HS-5 (cell line): ENCODE measurements at places on chromosomes 12 and 14.

DNA sequence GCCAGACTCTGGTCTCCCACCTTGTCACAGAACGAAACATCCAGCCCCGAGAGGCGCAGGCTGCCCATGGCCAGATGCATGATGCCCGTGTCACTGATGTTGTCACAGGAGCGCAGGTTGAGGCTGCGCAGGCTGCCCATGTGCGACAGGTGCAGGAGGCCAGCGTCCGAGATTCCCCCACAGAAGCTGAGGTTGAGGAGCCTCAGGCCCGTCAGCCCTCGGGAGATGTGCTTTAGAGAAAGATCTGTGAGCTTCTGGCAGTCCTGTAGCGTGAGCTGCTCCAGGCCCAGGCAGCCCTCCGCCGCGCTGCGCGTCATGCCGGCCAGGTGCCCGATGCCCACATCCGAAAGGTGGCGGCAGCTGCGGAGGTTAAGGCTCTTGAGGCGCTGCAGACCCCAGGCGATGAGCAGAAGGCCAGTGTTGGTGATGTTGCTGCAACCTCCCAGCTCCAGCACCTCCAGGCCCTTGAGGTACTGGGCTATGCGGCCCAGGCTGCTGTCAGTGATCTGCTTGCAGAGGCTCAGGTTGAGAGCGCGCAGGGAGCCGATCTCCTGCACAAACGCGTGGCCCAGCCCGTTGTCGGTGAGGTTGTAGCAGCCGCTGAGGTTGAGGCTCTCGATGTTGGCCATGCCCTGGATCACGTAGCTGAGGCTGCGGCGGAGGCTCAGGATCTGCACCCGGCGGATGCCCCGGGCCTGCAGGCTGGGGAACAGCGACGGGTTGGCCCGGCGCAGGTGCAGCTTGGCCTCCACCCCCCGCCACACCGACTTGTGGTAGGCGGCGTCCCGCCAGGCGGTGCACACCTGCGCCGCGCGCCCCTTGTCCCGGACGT, 991 bp downstream of the FBXL14 start:
- DNase-seq = no peak

GRCh38 chr12:111412830-111413441, 7.2 kb downstream of the SH2B3 start:
- DNase-seq = no peak

DNA sequence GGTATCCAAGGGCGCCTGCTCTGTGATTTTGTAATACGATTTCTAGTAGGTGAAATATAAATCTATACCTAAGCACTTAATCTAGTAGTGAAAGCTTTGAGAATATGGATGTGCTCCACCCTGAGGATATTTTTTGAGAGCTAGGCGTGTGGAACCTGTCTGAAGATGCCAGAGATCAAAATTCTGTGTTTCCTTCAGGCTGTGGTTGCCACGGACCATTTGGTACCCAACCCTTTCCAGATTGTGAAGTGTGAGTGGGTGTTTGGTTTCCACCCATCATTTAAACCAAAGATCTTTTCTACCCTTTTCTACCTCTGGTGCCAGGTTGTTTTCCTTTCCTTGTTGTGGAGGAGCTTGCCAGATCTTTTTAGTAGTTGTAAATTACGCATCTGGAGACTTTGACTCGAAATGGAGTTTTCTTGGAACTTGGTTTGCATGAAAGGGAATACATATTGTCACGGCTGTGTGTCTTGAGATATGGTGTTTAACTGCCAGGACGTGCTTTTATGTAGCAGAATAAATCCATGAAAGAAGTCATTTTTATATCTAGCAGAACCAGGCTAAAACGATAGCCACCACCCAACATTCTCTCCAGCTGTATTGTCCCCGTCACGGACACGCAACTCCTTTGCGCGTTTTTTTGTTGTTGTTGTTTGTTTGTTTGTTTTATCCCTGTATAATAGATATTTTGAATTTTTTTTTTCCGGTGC, 2.2 kb downstream of the LRFN5 start:
- no peak for DNase-seq

GRCh38 chr14:55071870-55072640, 20.6 kb downstream of the MAPK1IP1L start:
- peak; percentile 62 for DNase-seq

DNA sequence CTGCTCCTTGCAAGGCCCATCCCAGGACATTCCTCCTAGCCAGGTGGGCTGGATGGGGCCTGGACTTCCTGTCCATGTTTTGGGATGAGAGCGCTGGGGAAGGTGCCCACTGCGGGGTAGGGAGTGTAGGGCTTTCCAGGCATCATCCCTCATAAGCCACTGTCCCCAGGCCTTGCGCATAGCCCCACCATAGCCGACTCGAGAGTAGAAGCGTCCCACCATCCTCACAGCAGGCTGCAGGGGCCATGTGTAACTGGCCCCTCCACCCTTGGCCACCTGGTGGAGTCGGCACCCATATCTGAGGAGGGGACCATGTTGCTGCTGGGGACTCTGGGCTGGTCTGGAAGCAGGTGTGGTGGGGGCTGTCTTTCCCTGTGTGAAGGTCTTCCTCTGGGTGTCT, 30.5 kb downstream of the SH2B3 start:
- DNase-seq = no peak

GRCh38 chr12:13471471-13471870, 274.9 kb downstream of the EMP1 start:
- no peak for DNase-seq

GRCh38 chr12:31951008-31951407, 8.2 kb upstream of the RESF1 start:
- DNase-seq = no peak

DNA sequence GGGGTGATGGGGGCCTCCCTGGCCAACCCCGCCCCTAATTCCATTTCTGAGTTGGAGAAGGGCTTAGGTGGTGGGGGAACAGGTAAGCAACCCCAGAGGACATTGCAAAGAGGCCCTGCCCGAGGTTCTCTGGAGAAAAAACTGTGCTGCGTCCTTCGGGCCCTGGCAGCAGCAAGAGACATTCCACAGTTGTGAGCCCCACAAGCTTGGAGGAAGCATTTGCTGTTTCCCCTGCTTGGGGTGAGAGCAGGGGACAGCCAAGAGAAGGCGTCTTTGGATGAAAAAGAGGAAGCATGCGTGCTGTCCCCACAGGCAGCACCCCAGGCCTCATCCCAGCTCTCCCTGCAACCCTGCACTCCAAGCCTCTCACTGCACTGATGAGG, 1.3 kb downstream of the BDKRB2 start:
- DNase-seq = no peak
